ENCODE measurements at places on chromosomes 1 and 21. TPM values are rescaled to one million over a fixed set of nuclear protein-coding genes. Genes with fewer than 3 reads are reported as not detected.
A peak's percentile ranks its signal among the peaks of the same experiment; 100 is the strongest.

- no peak for DNase-seq
Measured at GRCh38 chr21:31505975-31506374, 153.5 kb upstream of the SOD1 start.

Gene IFI16
- polyA plus RNA-seq: 61.5 TPM

DNA sequence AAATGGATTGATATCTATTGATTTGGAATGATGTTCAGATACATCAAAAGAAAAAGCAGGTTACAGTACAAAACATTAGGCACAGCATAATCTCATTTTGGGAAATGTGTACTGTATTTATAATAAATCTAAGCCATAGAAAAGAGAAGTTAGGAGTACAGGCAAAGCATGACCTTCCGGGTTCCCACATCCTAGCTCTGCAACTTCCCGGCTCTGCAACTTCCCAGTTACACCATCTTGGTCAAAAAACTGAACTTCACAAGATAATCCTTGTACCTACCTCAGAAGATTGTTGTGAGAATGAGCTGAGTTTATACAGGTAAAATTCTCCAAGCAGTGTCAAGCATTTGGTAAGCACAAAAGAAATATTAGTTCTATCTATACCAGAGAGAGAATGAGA is 21.7 kb upstream of the SLC44A3 start:
- no peak for DNase-seq

- no peak for DNase-seq
Measured at GRCh38 chr21:34885125-34885524, 164.0 kb downstream of the RUNX1 start.

- no peak for DNase-seq
Measured at GRCh38 chr1:223007935-223008334, 135.1 kb downstream of the TLR5 start.

DNA sequence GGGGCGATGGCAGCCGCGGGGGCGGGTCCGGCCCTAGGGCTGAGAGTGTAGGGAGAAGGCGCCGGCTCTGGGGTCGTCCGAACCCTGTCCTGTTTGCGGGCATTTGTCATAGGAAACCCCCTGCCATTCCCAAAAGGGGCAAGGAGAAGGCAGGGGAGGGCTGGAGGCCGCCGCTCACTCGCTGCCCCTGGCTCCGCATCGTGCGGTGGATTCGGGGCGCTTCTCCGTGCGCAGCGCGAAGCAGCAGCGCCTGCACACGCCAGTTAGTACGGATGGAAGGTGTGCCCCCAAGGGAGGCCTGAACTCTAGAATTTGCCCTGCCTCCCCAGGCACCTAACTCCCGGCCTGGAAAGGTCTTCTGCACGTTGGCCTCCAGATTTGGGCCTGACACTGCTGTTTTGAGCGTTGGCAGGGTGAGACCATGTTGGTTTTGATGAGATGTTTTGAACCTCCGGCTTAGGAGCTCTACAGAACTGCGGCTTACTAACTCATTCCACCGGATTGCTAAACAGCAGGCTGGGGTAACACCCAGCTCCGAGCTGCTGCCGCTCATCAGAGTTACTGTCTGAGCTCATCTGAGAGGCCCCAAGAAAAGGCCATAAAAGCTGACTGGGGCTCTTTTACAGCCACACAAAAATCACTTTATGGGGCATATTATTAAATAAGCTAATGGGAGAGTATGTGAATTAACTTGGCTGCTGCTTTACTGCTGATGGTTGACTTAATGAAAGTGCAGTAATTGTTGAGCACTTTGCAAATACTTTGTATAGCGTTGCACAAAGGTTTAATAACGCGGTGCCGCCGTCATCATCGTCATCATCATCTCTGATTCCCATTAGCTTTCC is 987 bp downstream of the GPR137B start:
- DNase-seq: peak; percentile 67

DNA sequence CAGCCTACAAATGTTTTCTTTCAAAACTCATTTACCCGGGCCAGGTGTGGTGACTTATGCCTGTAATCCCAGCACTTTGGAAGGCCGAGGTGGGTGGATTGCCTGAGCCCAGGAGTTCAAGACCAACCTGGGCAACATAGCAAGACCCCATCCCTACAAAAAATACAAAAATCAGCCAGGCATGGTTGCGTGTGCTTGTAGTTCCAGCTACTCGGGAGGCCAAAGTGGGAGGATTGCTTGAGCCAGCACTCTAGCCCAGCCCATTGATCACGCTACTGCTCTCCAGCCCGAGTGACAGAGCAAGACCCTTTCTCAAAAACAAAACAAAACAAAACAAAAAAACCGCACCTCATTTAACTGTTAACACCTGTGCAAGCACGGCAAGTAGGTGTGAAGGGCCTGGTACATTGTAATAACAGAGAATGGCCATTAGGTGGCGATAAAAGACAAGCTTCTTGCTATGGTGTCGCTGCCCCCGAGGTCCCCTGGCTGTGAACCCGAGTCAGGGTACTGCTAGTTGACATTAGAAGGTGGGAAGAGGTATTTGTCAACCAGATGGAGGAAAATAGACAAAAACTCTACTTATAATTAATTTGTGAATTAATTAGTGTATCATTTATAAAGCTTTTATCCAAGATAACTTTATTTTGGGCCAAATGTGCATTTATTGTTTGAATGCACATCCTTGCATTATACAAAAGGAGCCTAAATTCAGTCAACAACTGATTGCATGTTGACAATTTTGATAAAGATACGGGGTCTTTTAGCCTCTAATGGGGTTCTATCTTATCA is 66.5 kb downstream of the SH3BGR start:
- DNase-seq: peak; percentile 32

DNA sequence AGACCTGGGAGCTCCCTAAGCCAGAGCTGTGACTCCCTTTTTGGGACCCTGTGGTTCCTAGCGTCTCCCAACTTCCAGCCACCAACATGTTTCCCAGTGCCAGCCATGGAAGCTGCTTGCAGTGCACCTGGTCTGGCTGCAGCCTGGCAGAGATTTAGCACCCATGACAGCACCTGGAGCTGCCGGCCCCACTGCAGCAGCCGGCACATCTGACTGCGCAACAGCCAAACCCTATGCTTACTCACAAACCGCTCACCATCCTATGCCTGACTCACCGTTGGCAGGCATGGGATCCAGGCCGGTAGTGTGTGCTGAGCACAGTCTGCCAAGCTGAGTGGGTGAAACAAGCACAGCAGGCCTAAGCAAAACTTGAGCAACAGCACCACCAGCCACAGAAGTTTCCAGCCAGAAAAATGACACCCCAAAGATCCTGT is 435.9 kb upstream of the PRMT6 start:
- DNase-seq: peak; percentile 96

Gene PPIAL4G
- polyA plus RNA-seq: not detected

Gene AMY2B
- polyA plus RNA-seq: 0.94 TPM

All from mammary epithelial cell (primary cell).